ENCODE measurements at places on chromosomes 4 and X.

GRCh38 chr4:26729027-26729426, 131.6 kb upstream of the STIM2 start:
- no peak for DNase-seq

- DNase-seq: peak; percentile 3
Measured at GRCh38 chrX:27336466-27337091, 126.6 kb downstream of the PPP4R3C start.

GRCh38 chrX:131907488-131908314, 115.4 kb upstream of the STK26 start:
- peak; percentile 24 for DNase-seq

DNA sequence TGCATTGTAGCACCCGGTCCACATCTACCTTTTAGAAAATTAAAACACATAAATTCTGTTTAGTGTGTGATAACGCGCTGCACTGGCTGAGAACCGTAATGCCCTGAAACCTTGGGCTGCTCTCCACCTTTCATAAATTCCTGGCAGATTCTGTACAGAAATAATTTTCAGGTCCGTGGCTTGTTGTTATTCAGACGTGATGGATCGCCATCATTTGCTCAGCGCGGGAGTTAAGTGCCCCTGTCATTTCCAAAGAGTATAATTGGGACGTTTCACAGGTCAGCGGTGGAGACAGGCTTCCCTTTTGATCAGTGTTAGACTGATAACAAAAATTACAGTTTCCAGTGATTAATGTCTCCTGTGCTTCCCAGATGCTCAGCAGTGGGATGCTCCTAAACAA, 16.5 kb downstream of the UVSSA start:
- no peak for DNase-seq

DNA sequence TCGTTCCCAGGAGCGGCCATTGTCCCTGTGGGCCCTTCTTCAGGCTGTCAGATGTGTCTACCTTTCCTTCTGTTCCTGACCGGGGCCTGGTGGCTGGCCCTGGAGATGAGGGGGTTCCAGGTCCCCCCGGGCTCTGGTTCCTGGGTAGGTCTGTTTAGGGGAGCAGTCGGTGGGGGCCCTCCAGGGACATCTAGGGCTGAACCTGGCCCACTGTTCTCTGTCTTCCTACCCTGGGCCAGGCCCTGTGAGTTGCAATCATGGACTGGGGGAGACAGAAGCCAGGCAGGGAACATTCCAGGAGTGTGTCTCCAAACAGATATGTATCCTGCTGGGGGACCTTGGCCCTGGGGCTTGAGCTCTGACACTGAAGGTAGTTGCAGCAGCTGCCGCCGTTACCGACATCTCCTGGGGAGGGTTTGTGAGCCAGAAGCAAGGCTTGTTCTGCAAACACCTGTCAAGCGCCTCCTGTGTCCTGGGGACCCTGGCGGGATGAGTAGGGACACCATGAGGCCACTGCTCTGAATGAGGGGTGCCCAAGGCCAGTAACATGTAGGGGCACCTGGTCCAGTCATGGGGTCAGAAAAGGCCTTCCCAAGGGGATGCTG, 49.5 kb upstream of the ADRA2C start:
- no peak for DNase-seq

GRCh38 chr4:14958436-14958835, 43.8 kb upstream of the CPEB2 start:
- DNase-seq: no peak

DNA sequence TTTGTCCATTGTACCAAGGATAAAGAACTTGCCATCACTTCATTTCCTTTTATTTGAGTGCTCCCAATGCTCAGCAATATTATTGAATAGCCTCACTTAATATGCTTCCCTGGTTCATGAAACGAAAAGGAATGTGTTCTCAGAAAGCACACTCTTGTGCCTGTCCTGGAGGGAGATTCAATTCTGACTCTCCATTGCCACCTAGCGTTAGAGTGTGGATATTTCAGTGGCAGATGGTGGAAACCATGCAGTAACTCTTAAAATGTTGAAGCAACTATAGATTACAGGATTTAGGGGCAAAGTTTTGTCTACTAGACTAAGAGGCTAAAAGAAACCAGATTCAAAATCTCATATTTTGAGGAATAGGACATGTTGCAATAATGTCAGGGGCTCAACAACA, 36.0 kb downstream of the GAB3 start:
- no peak for DNase-seq

- no peak for DNase-seq
Measured at GRCh38 chrX:66632981-66633380, 5.9 kb downstream of the EDA2R start.

DNA sequence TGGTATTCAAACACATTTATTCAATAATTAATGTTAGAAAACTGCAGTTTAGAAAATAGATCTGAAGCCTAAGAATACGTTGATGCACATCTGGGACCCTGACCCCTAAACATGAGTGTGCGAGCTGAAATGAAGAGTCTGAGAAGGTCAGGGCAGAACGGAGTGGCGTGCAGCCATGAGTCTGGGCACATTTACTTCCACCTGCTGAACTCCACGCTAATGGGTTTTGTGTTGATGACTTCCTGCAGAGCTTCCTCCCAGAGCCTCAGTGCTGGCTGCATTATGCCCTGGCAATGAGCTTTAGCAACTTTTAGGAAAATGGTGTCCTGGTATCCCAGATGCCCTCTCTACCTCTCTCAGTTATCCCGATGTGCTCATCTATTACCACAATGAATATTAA, 53.1 kb downstream of the FAM114A1 start:
- no peak for DNase-seq

DNA sequence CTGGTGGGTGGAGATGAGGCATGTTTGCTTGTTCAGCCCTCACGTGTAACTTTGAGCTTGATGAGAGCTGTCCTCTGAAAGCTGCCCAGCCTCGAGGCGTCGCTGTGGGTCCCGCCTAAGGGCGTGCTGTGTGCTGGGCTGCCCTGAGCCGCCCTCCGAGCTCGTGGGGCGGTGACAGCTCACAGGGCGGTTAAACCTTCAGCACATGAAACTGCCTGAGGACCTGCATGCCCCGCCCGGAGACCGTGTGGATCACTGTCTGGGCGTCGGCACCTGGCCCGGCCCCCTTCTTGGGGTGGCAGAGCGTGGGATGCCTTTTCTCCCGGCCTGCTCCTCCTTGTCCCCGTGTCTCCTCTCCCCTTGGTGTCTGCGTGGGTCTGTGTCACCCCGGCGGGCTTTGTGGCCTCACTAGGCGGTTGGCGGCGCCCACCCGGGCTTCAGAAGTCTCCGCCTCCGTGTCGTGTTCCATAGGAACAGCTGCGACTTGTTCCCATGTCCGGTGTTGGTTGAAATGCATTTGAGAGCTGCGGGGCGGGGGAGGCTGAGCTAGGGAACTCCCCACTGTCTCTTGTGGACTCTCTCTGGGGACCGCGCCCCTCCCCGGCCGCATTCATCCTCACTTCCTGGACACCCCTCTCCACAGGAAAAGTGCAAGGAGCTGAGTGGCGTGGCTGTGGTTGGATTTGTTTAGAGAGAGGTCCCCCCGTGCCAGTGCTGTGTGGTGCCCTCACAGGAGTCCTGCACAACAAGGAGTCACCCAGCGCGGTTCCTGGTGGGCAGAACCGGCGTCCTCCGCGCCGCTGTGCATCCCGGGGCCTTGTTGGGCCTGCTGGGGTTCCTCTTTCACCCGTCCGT, 6.8 kb downstream of the AKAP17A start:
- no peak for DNase-seq

DNA sequence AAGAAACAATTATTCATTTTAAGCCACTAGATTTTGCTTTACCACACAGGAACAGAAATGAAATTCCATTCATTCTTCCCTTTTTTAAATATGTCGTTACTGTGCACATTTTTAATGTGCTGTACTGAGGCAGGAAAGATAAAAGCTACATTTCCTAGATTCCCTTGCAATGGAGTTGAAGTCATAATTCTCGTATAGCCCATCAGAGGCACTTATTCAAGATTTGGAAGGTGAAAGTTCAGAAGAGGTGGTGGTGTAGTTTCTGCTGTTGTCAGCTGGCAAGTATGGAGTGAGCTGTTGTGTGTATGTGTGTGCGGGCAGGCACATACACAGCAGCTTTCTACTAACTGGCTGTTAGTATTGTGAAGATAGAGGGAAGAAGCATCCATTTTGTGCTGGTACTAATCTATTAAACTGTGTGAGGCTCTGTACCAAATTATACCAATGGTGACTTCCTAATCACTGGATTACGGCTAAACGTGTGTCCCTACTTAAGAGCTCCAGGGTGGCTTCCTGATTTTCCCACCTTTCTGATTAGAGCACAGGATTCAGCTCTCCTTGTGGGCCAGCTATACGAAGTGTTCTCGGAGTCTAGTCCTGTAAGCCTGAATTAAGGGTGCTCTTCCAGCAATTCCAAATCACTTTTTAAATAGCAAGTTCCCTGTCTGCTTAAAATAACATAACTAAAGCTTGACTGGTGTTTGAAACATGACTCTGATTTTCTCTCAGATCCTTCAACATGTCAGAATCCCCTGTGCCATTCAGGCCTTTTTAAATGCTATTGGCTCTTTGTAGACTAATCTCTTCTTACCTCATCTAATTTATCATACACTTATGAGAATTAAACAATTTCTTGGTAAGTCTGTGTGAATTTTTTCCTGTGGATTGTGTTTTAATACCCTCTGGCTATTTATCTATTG, 43.8 kb downstream of the PDS5A start:
- DNase-seq: no peak

- no peak for DNase-seq
Measured at GRCh38 chr4:2079006-2079405, 19.9 kb downstream of the NAT8L start.

Measured in NCI-H1930 (cell line).